ENCODE measurements at places on chromosomes 4 and X.

DNA sequence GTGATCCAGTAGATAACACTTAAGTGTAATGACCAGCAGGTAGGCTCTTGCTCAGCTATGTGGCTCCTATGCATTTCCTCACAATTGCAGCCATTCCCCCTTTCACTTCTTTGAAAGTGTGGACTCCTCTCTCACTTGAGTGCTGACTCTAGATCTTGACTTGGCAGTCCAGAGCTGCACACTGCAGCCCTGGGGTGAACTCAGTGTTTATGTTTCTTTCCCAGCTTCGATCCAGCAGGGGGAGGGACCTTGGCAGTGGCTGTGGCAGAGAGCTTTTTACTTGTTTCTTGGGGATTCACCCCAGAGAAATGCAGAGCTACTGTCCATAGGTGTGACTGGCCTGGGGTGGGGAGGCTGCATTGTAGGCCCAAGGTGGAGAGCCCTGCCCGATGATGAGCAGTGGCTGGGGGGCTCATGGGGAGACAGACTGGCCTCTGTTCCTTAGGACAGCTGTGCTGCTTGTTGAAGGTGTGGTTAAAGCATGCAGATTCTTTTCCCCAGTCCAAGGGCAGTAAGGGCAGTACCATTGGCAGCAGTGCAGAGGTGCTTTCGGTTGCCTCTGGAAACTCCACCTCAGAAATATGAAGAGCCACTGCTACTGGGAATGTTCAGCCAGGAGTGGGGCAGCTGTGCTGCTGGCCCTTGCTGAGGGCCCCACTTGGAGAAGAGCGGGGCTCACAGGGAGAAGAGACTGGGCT is 134.7 kb downstream of the SH3BGRL start:
- no peak for DNase-seq

- DNase-seq, result no peak
Measured at GRCh38 chr4:137200322-137200721, 332.0 kb downstream of the PCDH18 start.

DNA sequence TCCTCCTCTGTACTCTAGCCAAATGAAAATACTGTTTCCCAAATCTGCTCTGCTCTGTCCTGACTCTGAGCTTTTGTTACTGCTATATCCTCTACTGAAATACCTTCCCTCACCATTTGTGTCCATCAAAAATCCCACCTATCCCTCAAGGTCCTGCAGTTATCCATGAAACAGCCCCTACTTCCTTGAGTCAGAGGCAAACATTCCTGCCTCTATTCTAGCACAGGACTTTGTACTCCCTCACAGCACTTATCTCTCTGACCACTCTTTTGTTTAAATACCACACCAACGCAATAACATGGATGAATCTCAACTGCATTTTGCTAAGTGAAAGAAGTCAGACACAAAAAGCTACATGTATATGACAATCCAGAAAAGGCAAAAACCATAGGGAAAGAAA is 10.5 kb upstream of the RNF128 start:
- DNase-seq, result no peak

DNA sequence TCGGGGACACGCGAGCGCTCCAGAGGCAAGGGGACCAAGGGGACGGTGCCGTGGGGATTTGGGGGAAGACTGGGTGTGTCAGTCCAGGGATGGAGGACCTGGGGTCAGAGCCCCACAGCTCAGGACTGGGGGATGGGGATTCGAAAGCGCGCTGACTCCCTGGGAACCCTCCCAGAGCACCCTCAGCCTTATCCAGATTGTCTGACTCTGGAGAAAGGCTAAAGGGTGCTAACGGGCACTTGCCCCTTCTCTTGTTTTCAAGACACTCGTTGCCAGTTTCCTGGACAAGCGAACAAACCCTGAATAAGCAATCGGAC is 1.1 kb downstream of the DOCK11 start:
- DNase-seq, result no peak

DNA sequence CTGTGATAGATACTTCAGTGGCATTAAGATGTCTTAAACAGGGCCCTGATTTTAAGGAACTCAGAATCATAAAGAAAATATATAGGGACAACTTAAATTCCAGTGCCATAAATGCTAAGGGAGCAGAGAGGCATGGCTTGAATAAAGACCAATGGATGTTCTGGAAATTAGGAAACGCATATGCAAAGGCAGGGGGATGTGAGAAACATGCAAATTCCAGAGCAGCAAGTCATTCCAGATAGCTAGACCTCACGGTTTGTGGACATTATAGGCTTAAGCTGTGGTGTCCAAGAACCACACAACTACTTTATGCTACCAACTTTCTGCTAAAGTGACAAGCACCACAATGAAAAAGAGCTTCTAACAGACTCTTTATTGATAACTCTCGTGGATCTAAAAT is 132.6 kb upstream of the ANK2 start:
- DNase-seq, result no peak

DNA sequence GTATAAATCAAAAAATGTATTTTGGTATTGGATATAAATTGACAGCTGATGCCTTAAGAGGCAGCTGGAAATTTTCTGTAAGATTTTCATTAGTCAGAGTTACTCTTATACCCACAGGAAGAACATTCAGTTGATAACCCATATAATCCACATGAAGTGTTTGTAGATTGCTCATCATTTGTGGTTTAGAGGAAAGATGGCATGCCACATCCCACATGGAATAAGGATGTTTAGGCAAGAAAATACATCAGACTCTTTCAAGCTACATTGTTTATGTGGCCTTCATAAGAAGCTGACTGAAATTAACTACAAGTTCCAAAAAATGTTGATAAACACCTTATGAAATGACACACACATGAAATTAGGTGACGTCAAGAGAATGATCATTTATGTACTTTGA is 56.6 kb downstream of the AREG start:
- no peak for DNase-seq

- no peak for DNase-seq
Measured at GRCh38 chrX:55005256-55005655, 5.1 kb downstream of the APEX2 start.

GRCh38 chrX:17967888-17968287 is 106.8 kb upstream of the RAI2 start:
- DNase-seq, result peak; percentile 73

DNA sequence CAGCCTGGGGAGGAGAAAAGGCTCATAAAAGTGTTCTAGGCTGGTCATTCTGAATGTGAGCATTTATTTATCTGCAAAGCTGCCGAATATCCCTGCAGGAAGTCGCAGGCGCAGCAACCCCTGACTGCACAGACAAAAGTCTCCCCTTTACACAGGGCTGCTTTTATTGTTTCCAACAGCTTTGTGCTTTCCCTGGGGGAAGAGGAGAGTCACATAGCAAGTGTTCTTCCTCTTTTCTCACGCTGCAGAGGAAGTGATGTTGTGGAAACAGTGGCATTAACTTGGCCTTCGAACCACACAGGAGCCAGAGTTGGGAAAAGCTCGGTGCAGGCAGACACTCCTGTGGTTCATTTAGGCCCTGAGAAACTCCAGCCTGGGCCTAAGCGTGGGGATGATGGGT is 81.5 kb upstream of the BCOR start:
- DNase-seq, result no peak

- DNase-seq, result no peak
Measured at GRCh38 chr4:44446801-44447562, 1.6 kb downstream of the KCTD8 start.

- no peak for DNase-seq
Measured at GRCh38 chr4:31678356-31678755, 958.2 kb downstream of the PCDH7 start.

GRCh38 chrX:40174001-40174853 is 76.5 kb upstream of the BCOR start:
- DNase-seq, result no peak

DNA sequence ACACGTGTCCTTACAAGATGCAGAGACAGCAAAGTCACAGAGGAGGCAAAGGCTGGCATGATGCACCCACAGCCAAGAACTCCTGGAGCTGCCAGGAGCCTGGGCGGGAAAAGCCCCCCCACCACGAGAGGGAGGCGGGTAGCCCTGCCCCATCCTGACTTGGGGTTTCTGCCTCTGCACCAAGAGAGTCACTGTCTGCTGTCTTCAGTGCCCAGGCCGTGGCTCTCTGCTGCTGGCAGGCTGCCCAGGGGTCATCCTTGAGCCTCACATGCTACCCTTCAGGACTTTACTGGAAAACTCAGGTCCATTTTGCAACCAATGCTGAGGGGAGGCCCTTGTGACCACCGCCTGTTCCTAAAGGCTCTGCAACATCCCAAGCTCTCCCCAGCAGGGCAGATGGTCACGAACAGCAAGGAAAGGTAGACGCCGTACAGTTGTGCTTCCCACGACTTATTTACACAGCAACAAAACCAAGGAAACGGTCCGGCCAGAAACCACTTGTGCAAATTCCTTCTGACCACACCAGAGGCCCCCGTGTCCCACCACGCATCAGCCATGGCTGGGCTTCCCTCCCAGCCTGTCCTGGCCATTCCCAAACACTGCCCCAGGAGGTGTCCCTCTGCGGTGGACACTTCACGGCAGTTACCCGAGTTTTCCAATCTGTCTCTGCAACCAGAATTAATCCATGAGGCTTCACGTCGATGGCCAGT is 56.9 kb downstream of the ACOX3 start:
- no peak for DNase-seq

DNA sequence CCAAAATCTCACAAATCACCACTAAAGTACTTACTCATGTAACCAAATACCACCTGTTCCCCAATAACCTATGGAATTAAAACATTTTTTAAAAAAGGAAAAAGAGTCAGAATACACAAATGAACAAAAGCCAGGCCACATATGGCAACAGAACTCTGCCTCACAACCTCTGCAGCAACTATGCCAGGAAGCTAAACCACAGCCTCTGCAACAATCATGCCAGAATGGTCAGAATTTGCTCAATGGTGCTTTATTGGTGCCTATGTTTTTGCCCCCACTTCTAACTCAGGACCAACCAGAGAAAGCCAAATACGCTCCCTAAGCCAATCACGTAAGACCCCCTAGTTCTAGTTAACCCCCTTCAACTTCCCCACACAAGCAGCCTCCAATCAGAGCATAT is 69.6 kb downstream of the HOPX start:
- DNase-seq, result no peak

- no peak for DNase-seq
Measured at GRCh38 chrX:34223574-34223973, 91.5 kb upstream of the FAM47A start.

DNA sequence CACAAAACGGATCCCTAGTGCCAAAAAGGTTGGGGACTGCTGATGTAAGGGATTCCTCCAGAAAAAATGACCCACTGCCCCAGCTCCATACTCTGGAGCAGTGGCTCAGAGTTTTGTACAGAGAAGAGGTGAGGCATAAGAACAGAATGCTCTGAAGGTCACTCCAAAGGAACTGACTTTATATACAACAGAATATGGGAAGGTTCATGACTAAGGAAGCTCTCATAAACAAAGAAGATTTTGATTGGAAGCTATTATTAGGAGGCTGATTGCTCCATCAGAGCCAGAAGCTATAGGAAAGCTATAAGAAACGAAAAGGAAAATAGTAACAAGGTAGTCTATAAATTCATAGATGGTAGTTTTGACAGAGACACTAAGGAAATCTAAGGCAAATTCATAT is 203.1 kb downstream of the SLC7A11 start:
- DNase-seq, result no peak

- no peak for DNase-seq
Measured at GRCh38 chrX:111445485-111445884, 33.5 kb upstream of the DCX start.

DNA sequence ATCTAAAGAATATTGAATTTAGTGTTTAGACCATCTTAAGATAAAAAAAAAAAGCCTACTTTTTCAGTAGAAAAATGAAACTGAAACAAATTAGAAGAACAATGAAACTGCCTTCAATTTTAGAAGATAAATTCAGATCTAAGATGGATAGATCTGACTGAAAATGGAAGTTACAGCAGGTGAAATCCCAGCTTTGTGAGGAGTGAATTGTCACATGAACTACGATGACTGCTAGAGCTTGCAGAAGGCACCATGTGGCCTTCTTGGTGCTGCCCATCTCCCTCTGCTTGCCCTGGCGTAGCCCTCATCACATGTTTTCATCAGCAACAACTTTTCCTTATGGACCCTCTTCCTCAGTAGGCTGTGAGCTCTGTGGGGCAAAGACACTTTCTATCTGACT is 51.4 kb upstream of the EMCN start:
- no peak for DNase-seq

GRCh38 chr4:8708401-8709021 is 115.9 kb downstream of the CPZ start:
- no peak for DNase-seq

DNA sequence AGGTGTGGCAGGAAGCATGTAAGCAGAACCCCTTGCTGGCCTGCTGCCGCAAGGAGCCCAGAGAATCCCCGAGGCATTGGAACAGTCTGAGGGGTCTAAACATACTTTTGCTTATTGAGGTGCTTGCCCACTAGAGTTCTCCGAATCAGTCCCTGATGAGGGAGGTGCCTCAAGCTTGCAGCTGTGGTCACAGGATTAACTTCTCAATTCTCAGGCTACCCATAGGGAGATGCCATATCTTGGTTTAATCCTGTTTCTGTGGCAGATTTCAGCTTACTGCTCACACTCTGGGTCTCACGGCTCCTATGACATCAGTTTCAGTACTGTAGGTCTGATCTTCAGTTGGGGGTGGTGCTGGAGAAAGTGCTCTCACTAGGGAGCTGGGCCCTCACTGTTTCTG is 39.9 kb downstream of the CCNG2 start:
- no peak for DNase-seq

- no peak for DNase-seq
Measured at GRCh38 chrX:54230435-54231148, 47.5 kb upstream of the FAM120C start.

- DNase-seq, result no peak
Measured at GRCh38 chrX:9903146-9903545, 64.0 kb upstream of the CLDN34 start.

GRCh38 chrX:129983575-129984110 is 1.2 kb downstream of the BCORL1 start:
- DNase-seq, result no peak

GRCh38 chr4:157172011-157172410 is 48.5 kb upstream of the GRIA2 start:
- no peak for DNase-seq

DNA sequence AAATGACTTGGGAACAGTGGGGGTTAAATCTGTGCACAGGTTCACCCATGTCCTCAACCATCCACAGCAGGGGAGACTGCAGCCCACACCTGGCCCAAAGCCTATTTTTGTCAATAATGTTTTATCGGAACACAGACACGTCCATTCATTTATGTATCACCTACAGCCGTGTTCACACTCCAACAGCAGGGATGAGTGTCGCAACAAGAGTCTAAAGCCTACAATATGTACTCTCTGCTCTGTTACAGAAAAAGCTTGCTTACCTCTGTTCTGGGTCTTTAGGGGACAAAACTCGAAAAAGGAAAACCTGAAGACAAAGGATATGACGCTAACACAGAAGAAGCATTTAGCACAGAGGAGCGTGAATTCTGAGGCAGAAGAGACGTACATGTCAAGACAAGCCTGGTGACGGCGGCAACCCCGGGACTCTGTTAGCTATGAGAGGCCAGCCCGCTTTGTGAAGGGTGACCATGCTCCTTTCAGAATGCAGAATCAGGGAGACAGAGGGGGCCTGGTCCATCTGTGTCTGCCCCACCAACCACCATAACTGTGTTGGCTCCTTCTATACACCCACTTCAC is 45.5 kb downstream of the AFAP1 start:
- DNase-seq, result no peak

- no peak for DNase-seq
Measured at GRCh38 chr4:104815665-104816064, 321.0 kb upstream of the CXXC4 start.

- no peak for DNase-seq
Measured at GRCh38 chr4:111789901-111790640, 355.2 kb upstream of the FAM241A start.
